Stimulated activated CD8-positive, alpha-beta memory T cell treated with anti-CD3 and anti-CD28 coated beads, Interleukin-2, amount 100 ng/mL, for 1 hour (primary cell): ENCODE measurements at places on chromosomes 6 and 20.

GRCh38 chr20:19737025-19737424 lies 21.0 kb upstream of the RIN2 start:
- no peak for DNase-seq

DNA sequence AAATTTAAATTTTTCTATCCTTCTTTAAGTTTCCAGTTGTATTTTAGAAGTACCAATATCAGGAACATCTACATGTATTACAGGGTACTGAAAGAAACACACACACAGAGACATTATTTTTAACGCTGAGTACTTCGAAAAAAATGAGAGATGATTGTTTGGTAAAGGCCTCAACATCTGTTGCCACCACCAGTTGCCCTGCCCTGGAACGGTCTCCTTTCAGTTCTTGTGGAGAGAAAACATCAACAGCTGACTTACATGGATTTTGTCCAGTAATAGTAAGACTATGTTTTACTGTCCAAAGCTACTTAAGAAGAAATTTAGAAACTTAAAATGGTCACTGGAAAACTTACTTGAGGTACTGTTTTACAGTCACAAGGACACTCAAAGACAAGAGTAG lies 16.7 kb downstream of the HMGCLL1 start:
- DNase-seq = no peak

DNA sequence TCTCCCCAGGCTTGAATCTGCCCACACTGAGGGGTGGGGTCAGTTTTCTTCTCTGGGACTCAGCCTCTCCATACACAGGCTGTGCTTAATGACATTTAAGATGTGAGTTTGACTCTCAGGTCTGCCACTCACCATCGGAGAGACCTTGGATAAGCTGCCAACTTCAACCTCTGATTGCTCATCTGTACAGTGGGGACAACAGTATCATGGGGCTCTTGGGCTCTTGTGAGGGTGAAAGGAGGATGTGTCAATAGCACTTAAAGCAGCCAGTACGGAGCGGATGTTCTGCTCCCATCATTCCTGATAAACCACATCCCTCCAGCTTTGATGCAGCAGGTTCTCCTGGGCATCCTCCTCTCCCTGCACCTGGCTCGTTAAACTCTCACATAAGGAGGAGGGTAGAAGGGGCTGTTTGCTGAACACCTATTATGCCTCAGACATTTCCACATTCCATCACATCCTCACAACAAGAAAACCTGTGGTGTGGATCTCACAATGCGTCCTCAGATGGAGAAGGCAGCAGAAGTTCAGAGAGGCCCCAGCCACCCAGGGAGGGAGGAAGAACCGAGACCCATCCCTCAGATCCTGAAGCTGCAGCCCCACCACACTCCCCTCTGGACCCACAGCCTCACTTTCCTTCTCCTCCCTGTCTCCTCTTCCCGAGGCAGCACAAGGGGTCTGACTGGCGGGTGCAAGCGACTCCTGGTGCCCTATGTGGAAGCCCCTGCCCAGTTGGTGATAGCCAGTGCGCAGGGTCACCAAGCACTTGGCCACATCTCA lies 1.9 kb upstream of the PDYN start:
- no peak for DNase-seq

DNA sequence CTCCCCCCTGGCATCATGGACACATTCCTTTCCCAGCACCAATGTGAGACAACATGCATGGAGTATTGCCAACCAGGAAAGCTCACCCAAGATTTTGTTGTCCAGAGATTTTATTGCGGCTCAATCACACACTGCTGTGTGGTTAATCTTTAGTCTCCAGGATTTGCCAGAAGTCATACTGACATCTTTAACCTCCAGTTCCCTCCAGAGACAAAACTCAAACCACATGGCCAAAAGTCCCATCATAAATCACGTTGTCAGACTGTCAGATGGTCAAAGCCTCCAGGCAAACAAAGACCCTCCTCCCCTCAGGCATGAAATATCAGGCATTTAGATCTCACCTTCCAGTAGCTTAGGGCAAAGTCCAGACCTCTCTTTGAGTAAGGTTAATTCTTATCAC lies 97.3 kb upstream of the OPRM1 start:
- no peak for DNase-seq

DNA sequence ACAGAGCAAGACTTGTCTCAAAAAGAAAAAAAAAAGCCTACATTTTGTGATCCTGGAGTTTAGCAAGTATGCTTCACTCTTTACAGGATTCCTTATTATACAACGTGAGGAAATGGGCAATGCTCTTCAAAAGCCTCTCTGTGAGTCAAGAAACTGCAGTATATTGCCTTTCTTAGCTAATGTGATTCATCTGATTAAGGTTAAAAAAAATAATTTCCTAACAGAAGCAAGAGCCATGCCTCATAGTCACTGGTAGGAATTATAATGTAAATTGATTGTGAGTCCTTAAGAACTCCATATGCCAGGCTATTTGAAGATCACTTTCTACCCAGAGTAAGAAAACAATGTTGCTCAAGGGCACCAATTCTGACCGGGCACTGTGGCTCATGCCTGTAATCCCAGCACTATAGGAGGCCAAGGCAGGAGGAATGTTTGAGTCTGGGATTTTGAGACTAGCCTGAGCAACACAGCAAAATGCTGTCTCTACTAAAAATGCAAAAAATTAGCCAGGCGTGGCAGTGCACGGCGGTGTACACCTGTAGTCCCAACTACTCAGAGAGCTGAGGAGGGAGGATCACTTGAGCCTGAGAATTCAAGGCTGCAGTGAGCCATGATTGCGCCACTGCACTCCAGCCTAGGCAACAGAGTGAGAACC lies 43.3 kb downstream of the SLC26A8 start:
- DNase-seq = no peak

DNA sequence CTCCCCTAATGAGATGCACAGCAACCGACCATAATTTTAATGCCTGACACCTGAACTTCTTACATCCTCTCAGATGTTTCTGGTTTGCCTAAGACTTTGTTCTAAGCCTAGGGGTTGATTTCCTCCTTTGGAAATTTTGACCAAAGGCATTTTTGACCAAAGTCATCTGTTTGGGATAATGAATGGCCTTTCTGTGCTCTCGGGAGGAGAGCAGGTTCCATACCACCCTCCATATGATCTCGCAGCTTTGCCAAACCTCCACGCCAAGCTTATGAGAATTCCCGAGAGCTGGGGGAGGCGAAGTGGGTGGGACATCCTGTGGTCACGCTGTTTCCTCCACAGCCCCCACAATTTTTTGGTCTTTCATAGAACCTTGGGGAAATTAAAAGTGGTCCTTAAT lies 91.7 kb downstream of the SCML4 start:
- no peak for DNase-seq

GRCh38 chr20:62508641-62509051 lies 32.9 kb upstream of the GATA5 start:
- DNase-seq = no peak

DNA sequence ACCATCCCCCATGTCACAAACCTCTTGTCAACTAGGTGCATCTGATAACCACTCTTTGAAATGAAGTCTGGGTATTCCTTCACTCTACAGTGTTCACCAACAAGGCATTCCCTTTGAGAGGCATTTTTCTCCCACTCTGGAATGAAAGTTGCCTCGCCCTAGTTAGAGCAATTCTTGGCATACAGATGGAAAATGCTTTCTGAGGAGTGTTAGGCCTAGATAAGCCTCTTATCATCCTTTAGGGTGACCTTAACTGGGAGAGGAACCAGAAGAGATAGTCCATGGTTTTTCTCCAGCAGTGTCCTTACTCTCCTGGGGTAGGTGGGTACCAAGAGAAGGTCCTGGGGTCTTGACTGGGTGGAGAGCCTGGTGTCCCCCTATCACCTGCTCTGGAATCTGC lies 14.8 kb downstream of the CLIC5 start:
- DNase-seq = no peak
